Fibroblast of mammary gland (primary cell): ENCODE measurements at places on chromosomes 7 and 10.
A peak's percentile ranks its signal among the peaks of the same experiment; 100 is the strongest.

- peak; percentile 38 for DNase-seq
These were observed 529 bp downstream of the HPS1 start for GRCh38 chr10:98446151-98446660.

DNA sequence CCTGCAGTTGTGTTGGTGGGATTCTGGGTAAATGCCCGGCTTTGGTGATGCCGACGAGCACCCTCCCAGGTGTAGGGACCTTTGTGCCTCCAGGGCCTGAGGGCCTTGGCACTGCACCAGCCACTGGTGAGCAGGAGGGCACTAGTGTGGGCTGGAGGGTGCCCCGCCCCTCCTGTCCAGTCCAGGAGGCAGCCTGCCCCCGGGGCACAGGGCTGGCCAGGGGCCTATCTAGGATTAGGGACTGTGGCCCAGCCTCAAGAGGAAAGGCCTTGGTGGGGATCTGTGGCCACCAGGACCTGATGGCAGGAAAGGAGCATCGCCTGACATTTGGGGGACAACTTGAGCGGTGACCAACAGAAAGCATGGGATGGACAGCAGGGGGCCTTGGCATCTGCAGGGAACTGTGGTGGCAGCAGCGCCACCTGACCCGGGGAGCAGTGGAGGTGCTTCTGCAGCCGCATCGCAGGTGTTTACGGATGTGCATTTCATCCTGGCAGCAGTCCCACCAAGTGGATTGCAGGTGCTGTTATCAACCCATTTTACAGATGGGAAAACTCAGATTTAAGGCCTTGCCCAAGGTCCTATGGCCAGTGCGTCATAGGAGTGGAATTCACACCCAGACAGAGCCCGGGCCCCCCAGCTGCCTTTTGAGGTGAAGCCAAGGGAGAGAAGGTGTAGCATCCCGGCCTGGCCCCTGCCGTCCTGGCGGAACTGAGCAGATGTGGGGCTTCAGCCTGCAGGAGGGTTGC is 11.1 kb downstream of the ZNF316 start:
- no peak for DNase-seq

- DNase-seq: peak; percentile 99
These were observed 73.9 kb downstream of the SH3PXD2A start for GRCh38 chr10:103781329-103782061.

DNA sequence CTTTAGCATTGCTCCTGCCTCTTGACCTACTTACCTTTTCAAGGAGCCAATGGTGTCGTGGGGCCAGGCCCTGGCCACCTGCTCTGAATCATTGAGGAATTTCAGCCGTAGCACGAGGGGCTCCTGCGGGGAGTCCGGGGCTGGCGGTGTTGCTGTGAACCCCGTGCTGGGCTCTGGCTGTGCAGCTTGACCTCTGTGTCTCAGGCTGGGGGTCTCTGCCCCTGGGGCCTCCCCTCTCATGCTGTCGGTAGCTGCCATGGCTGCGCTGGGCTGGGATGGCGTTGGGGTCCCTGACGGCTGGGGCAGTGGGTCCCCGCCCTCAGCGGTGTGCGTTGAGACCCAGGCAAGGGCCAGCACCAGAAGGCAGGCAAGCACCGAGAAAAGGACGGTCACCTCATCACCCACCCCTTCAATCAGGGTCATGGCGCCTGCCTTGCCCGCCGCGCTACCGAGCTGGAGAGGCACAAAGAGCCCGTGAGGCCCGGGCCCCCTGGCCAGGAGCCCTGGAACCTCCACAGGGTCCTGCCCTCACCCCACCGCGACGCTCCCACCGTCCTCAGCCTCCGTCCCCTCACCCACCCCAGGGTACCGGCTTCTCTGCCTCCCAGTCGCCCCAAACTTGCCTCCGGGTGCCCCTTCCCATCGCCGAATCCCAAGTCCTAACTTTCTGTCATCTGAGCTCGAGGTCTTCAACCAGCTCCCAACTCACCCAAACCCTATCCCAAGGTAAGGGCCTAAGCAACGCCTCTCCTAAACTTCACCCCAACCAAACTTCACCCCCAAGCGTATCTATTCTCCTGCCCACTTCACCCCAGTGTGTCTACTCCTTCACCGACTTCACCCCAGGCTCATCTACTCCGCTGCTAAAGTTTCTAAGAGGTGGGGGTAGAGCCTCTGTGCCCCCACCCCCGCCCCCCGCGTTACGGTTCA is 887 bp downstream of the TMUB1 start:
- no peak for DNase-seq

- no peak for DNase-seq
These were observed 444.1 kb downstream of the GRID1 start for GRCh38 chr10:85922356-85923129.

- no peak for DNase-seq
These were observed 234.5 kb downstream of the TCERG1L start for GRCh38 chr10:131077031-131077430.

DNA sequence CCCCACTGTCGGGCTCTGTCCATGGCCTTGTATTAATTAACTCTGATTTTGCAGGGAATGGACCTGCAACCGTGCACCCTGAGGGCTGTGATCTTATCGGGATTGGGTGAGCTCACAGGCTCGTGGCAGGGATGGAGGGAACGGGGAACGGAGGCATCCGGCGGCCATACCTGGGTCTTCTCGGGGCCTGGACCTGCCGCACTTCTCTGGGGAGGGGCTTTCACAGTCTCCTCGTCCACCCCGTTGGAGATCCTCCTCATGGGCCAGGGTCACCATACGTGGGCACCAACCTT is 57.5 kb upstream of the SHH start:
- DNase-seq: no peak

DNA sequence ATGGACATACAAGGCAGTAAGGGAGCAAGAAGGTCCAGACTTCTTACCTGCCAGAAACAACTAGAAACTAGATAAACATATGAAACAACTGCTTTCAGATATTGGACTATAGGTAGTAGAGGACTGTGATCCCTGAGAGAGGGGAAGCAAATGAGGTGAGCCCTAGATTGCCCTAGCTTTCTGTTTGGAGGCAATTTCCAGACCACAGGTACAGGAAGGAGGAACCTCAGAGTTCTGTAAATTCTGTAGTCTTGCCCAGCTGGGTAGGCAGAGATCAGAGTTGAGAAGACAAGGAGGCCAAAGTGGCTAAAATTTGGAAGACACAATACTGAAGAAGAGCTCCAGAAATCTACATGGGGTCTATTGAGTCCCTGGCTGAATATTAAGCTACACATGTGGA is 21.0 kb downstream of the CDK6 start:
- DNase-seq: no peak

DNA sequence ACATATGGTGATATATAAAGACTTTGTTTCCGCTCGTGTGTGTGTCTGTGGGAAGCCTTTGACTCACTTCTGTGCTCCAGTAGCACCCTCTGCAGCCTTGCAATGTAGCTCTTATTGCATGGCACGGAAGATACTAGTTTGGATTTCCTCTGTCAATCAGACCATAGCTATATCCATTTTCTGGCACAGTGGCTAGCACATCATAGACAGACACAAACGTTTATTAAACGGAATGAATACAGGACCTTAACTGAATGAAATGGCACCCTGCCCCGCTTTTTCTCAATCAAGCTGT is 124.0 kb upstream of the PTPN20 start:
- peak; percentile 71 for DNase-seq

DNA sequence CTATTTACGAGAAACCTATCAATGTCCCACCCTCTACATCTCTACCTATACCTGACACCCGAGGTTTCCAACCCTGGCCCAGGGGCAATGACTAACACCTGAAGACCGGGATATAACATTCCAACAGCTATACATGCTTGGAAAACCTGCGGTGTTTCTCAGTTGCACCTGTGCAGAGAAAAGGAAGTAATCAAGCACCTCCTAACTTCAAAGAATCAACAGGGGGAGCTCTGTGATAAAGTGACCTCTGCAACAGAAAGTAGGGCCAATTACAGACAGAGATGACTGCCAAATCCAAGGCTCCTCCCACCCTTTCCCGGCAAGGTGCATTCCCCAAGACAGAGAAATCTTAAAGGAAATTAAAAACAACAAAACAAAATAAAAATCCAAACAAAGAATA is 41.3 kb downstream of the CCDC6 start:
- peak; percentile 43 for DNase-seq

- no peak for DNase-seq
These were observed 84.1 kb downstream of the MDFIC start for GRCh38 chr7:115005953-115006352.

- peak; percentile 62 for DNase-seq
These were observed 9.5 kb downstream of the FAM241B start for GRCh38 chr10:69639291-69640195.
